ENCODE measurements at places on chromosomes 7 and 10. TPM values are rescaled to one million over a fixed set of nuclear protein-coding genes. Genes with fewer than 3 reads are reported as not detected.

GRCh38 chr10:63703113-63703670, 182.0 kb downstream of the REEP3 start:
- no peak for DNase-seq

GRCh38 chr10:99615426-99615825, 4.8 kb downstream of the SLC25A28 start:
- DNase-seq = no peak

- no peak for DNase-seq
Measured at GRCh38 chr7:105218939-105219770, 169.6 kb downstream of the SRPK2 start.

- no peak for DNase-seq
Measured at GRCh38 chr7:135924302-135924701, 52.9 kb downstream of the MTPN start.

DNA sequence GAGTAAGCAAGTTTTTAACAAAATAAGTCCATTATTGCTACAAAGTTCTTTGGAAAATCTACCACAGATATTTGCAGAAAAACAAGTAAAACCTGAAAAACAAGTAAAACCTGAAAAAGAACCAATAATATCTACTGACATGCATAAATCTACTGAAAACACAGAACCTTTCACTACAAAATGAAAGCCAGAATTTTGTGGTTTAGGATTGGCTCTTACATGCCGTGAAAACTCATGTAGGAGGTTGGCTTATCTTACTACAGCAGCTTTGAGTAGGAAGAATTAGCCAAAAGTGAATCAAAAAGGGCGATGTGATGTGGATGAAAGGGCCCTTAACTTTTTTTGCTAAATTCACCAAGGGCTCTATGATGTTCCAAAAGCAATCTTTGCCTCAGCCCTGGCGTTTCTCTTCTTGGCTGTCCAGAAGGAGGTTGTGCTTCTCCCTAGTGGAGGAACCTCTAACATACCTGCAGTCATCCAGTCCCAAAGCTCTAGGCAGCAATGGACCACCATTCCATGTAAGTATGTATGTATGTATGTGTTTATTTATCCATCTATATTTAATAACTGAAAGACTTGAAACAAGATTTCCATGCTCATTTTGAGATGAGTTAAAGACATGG, 93.5 kb upstream of the ZNF804B start:
- no peak for DNase-seq

DNA sequence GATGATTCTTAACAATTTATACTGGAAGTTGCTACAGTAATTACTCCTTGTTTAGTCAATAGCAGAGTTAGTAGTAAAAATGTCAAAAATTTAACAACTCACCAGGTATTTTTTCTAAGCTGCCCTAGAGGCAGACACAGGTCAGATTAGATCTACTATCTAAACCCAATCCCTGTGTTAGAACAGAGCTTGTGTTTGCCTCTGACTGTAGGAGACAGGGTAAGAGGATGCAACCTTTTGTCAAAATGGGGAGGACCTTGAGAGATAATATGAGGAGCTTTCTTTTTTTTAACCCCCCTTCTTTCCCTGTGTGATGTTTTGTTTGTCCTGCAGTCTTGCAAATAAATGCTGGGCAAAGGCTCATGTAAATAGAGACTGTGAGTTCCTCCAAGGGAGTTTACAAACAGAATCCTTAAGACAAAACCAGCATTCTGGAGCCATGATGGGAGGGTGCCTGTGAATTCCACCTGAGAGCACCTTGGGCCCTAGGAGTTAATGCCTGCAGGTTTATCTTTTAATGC, 353.1 kb downstream of the GATA3 start:
- DNase-seq = no peak

DNA sequence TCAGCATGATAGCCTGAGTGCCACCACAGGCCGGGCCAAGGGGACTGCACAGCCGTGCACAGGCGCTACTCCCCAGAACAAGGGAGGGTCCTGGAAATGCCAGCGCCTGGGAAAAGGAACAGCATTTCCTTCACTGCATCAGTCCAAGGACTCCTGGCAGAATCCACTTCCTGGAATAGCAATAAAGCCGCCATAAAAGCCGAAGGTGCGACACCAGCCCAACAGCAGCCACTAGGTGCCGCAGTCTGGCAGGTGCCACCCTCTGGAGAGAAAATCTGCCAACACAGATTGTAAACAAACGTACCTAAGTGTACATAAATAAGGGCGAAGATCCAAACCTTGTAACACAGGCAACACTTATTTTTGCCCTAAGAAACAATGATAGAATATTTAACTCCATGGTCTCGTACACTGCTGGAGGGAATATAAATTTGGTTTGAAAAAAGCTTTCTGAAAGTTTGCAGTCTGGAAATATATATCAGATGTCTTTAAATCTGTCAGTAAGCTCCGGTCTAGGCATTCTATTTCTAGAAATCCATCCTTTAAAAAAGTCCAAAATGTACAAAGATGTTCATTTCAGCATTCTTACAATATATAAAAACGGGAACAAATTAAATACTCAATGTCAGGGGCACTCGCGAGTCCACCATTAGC, 22.2 kb downstream of the VOPP1 start:
- DNase-seq = no peak

GRCh38 chr10:1412531-1413189, 324.7 kb downstream of the ADARB2 start:
- no peak for DNase-seq

- no peak for DNase-seq
Measured at GRCh38 chr10:15341502-15342128, 29.5 kb downstream of the FAM171A1 start.

GRCh38 chr7:81688622-81689411, 81.0 kb downstream of the HGF start:
- no peak for DNase-seq

GRCh38 chr7:140625908-140626868, 14.4 kb downstream of the DENND2A start:
- DNase-seq = peak; percentile 87

GRCh38 chr10:3652886-3653285, 132.1 kb downstream of the KLF6 start:
- DNase-seq = no peak

Gene NUTM2A
- 4.8 TPM for polyA plus RNA-seq

Gene INMT
- polyA plus RNA-seq = 1.5 TPM

Gene UCMA
- polyA plus RNA-seq = not detected

Gene IFIT1B
- 0.09 TPM for polyA plus RNA-seq

Gene C10orf53
- not detected for polyA plus RNA-seq

Gene HECTD2
- 27.5 TPM for polyA plus RNA-seq

Gene SPDYE6
- polyA plus RNA-seq = 13.9 TPM

Measured in renal pelvis (tissue), 12 donors.